Sigmoid colon (tissue), 7 donors: ENCODE measurements at places on chromosomes 2 and 18.

GRCh38 chr2:196995757-196996314 lies 69.3 kb upstream of the PGAP1 start:
- no peak for DNase-seq

- DNase-seq, result no peak
Measured at GRCh38 chr2:236755278-236755840, 185.7 kb downstream of the ACKR3 start.

GRCh38 chr2:150126143-150126740 lies 361.2 kb downstream of the RND3 start:
- no peak for DNase-seq

GRCh38 chr2:130825966-130826253 lies 10.8 kb upstream of the ARHGEF4 start:
- DNase-seq, result no peak

DNA sequence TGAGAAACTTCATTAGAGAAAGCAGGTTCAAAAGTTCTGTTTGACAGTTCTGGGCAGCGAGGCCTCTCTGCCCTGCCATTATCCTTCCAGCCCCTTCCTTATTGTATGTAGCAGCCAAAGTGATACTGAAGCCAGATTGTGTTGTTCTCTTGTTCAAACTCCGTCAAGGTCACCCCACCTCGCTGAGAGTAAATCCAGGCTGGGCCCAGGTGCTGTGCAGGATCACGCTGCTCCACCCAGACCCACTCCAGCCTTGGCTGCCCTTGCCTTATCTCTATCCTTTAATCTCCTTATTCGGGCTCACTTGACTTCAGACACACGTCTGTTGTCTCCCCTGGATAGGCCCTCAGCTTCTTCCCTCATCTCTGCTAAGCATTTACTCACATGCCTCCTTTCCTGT lies 196.1 kb downstream of the CPS1 start:
- DNase-seq, result no peak

DNA sequence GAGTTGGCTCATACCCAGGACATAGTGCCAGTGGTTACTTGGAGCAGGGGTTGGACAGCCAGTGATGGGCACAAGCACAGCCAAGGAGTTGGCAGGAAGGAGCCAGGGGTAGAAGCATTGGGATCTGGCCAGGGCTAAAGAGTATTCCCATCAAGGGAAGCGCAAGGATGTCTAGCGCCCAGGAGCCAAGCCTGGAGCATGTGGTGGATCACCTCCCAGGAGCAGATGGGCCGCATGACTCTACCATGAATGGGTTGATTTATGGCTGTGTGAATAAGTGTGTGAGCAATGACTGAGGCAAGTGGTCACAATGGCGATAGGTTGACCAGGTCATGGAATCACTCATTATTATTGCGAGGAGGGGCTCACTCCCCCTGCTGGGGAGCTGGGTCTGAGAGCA lies 111.1 kb downstream of the FHOD3 start:
- DNase-seq, result no peak

GRCh38 chr2:133838642-133839365 lies 270.5 kb upstream of the NCKAP5 start:
- no peak for DNase-seq

DNA sequence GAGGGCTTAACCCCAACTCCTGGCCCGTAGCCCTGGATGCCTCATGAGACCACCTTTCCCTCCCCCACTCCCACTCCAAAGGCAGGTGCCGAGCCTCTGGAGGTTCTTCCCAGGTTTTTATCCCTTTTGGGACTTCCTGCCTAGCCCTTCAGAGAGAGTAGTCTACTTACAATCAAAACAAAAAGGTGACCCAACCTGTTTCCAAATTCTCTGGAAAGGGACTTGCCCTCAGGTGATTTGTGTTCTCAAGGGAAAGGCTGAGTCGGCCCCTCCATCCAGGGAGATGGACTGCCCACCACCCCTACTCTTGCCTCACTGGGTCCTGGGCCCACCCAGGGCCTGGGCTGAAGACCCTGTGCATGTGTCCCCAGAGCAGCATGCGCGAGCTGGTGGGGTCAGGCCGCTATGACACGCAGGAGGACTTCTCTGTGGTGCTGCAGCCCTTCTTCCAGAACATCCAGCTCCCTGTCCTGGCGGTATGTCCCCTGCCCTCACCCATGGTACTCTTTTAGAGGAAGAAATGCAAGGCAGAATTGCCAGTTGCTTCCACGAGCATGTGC lies 108.5 kb downstream of the PLB1 start:
- DNase-seq, result no peak

- DNase-seq, result no peak
Measured at GRCh38 chr2:237993701-237994100, 26.9 kb downstream of the UBE2F start.

DNA sequence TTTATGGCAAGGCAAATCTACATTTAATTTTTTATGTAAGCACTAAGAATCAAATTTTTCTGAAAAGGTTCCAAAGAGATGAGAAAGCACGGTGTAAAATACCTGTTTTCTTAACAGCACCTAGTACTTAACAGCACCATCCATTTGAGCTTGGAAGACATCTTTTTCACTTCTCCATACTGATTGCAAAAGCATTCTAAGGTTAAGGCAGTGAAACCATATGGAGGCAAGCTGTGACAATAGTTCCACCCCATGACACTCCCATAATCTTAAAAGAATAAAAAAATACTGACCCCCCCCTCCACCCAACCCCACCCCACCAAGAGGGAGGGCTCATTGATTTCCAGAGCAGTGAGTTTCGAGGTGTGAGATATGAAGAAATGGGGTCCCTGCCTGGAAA lies 60.6 kb downstream of the ZCCHC2 start:
- DNase-seq, result no peak

DNA sequence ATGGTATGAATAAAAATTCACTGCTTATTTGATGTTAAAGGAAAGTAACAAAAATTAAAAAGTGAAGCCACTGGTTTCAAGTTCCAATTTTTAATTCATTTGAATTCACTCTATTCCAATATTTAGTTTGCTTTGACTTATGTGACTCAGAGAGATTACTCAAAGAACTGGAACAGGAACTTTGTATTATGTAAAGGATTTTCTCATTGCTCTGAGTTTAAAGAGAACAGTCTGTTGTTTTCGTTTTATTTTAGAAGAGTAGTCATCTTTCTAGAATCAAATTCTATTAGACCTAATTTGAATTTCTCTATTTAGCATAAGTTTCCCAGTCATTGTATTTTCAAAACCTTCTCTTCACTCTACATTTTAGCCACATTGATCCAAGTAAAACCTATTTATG lies 300.1 kb upstream of the SLC8A1 start:
- DNase-seq, result no peak

DNA sequence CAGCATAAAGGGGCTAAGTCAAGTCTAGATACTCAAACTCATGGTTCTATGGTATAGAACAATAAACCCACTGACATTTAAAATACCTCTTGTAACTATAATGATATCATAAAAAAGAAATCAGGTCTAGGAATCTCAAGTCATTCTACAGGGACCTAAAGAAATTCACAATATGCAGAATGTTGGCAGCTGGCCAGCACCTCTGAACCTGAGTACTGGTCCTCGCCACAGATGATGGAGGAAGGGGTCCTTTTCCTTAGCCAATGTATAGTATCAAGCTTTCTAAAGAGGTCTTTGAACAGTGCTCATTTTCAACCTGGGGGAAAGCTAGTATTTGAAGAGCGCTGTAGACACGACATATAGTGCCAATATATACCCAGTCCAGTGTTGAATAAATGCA lies 108.4 kb upstream of the ITGB6 start:
- no peak for DNase-seq

GRCh38 chr2:232449964-232450363 lies 6.0 kb upstream of the ALPI start:
- no peak for DNase-seq

GRCh38 chr2:230443541-230443940 lies 27.5 kb downstream of the SP100 start:
- no peak for DNase-seq

DNA sequence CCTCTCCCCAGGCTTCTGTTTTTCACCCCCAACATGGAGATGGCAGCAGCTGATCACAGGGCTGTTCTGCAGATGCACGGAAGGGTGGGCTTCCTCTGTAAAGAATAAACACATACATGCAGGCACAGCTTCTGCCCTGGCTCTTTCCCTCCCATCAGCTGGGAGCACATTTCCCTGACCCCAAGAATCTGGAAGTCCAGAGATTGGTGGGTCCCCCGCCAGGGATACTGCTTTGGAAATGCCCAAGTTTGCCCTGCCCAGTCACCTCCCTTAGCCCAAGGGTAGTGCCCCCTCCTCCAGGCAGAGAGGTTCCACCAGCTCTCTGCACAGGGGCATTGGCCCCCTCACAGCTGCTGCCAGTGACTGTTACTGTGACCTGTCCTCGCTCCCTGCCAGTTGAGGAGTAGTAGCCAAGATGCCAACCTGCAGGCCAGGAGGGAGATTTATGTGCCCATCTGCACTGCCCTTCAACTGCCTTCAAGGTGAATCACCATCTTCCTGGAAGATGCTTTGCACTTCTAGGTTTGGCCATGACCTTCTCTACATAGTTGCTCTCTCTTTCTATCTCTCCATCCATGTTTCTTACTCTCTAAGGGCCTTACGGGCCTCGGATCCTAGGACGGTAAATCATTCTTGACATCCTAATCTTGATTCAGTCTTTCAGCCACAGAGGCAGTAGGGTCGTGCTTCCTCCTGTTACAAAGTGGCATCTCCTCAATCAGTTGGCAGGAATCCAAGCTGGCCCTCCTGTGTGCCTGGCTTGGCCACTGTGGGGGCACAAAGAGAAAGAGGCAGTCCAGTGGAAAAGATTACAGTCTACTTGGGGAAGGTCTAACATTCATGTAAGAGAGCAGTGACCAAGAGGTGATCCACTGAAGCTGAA lies 121.8 kb downstream of the CTIF start:
- DNase-seq, result peak; percentile 58

DNA sequence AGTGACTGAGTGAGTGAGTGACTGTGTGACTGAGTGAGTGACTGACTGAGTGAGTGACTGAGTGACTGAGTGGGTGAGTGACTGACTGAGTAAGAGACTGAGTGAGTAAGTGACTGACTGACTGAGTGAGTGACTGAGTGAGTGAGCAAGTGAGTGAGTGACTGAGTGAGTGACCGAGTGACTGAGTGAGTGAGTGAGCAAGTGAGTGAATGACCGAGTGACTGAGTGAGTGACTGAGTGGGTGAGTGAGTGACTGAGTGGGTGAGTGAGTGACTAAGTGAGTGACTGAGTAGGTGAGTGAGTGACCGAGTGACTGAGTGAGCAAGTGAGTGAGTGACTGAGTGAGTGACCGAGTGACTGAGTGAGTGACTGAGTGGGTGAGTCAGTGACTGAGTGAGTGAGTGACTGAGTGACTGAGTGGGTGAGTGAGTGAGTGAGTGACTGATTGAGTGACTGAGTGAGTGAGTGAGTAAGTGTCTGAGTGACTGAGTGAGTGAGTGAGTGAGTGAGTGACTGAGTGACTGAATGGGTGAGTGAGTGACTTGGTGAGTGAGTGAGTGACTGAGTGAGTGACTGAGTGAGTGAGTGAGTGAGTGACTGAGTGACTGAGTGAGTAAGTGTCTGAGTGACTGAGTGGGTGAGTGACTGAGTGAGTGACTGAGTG lies 13.3 kb downstream of the MAL start:
- no peak for DNase-seq

- DNase-seq, result peak; percentile 65
Measured at GRCh38 chr2:218859556-218859987, at the start of gene WNT6. TSS of gene WNT6 (plus strand) at chr2:218859805. CDS start at chr2:218860038, 233 bp downstream.

DNA sequence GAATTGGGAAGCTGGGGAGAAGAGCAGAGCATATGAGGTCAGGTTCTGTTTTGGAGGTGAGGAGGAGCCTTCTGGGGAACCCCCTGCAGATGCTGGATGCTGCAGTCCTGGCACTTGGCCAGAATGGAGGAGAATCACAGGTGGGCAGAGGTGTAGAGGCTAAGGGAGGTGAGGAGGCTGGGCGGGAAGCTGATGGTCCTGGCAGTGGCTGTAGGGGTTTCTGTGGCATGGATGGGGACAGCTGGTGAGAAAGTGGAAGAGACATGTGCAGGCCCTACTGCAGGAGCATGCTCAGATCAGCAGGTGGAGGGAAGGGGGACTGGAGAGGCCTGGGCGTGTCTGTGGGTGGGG lies 101.3 kb downstream of the DYSF start:
- DNase-seq, result no peak

- no peak for DNase-seq
Measured at GRCh38 chr2:240024766-240025165, 376 bp downstream of the NDUFA10 start.

DNA sequence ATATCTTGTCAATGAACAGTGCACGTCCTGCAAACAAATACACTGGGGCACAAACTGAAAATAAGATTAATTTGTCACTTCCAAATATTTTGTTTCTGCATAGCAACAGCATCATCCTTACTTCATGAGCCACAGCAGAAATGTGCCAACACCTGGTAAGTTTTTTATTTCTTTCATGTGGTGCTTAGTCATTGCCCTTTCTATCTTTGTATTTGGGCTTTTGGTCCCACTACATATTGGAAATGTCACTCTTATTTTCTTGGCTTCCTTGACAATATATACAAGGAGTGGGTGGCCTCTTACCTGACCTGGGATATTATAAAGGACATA lies 208.0 kb downstream of the RBM43 start:
- no peak for DNase-seq

GRCh38 chr2:212919238-212919637 lies 232.2 kb downstream of the IKZF2 start:
- DNase-seq, result no peak
